ENCODE measurements at places on chromosomes 11 and 22.

DNA sequence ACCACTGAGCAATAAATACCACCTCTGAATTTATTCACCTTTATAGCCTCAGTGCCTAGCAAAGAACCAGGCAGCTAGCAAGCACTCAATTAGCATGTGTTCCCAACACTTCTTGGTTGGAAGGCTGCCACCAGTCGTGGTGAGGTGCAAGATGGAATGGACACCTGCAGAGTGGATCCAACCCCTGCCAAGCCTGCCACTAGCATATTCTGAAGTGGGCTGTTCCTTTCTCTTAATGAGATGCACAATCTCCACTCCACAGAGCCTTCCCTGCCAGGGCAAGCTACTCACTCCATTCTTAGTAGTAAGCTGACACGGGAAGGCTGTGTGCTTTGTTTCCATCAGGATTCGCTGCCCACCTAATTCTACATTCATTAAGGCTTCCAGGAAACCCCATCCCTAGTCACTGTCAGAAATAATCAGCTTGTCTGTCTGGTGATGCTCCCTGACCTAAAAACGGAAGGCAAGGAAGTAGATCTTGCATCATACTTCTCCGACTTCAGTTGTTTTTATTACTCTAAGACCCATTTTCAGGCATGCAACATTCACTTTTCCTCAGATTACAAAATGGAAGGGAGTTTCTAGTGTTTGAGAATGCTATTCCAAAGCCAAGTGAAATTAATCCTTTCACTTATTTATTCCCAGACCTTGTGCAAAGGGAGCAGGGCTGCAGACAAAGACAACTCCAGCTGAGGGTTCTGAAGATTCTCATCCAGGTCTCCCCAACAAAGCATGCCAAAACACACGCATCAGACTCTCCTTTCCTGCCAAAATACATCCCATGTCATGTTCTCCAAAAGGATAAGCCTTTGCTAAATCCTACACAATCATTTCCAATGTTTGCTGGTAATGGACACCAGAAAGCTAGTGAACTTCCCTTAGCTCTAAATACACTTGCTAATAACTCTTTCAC lies 128.0 kb downstream of the TENM4 start:
- no peak for DNase-seq

DNA sequence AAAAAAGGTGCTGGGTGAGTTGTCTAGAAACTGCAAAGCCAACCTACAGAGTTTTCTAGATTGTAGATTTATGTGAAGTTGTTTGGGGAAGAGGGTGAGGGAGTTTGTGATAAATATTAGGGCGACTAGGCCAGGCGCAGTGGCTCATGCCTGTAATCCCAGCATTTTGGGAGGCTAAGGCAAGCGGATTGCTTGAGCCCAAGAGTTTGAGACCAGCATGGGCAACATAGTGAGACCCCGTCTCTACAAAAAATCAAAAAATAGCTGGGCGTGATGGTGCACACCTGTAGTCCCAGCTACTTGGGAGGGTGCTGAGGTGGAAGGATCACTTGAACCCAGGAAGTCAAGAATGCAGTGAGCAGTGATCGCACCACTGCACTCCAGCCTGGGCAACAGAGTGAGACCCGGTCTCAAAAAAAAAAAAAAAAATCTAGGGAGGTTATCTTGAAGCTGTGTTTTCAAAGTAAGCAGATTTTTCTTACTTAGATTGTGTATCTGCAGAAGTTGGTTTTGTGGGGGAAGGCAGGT lies 844 bp downstream of the APOL6 start:
- DNase-seq, result no peak

DNA sequence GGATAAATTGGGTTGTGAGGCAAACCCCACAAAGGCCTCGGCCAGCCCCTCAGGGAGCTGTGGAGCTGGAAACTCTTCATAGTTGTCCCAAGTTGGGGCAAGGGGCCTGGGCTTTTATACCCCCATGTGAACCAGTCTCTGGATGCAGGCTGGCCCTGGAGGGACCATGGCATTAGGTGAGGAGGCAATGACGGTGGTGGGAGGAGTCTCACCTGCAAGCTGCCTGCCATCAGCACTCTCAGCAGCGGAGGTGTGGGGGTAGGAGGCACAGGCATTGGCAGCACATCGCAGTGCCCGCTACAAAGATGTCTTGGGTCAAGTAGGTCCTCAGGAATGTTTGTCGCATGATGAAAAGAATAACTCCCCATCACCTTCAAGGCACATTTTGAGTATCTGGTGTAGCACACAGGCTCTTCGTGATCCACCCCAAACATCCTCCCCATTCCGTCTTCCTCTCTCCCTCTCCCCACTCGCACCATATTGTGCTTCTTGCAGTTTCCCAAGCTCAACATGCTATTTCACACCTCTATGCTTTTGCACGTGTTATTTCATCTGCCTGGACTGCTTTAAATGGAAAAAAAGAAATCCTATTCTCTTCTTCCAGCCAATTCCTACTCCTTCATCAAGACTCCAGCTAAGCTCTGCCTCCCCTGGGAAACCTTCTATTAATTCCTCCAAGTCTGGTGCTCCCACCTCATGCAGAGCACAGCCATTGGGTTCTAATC lies 18.1 kb upstream of the TSKU start:
- no peak for DNase-seq

DNA sequence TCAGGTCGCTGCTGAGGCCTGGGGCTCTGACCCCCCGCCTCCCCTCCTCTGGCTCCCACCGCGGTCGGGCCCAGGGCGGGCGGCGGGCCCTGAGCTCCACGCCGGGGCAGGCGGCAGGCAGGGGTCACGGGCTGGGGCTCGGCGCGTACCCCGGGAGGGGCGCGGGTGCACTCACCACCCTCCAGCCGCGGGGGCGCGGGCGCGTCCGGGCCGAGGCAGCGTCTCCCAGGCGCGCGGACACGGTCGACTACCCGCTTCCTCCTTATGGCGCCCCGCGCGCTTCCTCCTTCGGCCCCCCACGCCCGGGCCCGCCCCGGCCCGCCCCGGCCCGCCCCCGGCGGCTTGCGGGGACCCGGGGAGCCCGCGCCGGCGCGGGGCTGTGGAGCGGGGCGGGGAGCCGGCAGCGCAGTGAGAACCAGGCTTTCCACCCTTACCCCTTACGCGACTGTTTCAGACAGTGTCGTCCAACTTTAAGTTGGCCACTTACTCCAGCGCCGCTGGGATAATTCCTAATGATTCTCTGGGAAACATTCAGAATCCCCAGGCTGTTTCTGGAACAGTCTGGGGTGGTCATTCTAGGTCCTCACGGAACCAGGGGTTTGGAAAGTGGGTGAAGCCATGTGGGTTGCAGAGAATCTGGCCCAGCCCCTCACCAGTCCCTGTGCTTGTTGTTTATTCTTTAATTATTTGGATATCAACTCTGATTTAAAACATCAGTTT lies at the start of gene BID:
TSS of gene BID (minus strand) at position 264 of the 720 bp plus-strand sequence. CDS start 24,353 bp downstream, outside the sequence.
- peak; percentile 58 for DNase-seq

- DNase-seq, result no peak
Measured at GRCh38 chr22:48721395-48721669, 1106.3 kb downstream of the BRD1 start.

DNA sequence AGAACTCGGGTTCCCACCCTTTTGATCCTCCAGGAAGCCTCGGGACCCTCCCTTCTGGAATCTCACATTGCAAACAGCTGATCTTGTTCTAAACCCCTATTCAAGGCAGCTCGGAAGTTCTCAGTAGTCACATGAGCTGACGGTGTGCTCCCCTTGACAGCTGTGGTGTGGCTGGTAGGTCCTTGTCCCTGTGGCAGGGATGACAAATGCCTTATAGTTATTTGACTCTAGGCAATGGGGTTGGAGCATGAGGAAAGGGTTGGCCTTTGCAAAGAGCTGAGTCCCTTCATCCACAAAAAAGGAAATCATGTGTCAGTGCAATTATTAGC lies 23.6 kb downstream of the EIF4G2 start:
- no peak for DNase-seq

- no peak for DNase-seq
Measured at GRCh38 chr11:123145661-123146060, 49.4 kb downstream of the CLMP start.

GRCh38 chr22:35502836-35503235 lies 37.8 kb upstream of the RASD2 start:
- DNase-seq, result no peak

GRCh38 chr22:46453006-46453828 lies 84.2 kb downstream of the CELSR1 start:
- no peak for DNase-seq

- no peak for DNase-seq
Measured at GRCh38 chr22:25061605-25062376, 109.3 kb downstream of the KIAA1671 start.

- no peak for DNase-seq
Measured at GRCh38 chr11:83694191-83694910, 408.2 kb upstream of the CCDC90B start.

DNA sequence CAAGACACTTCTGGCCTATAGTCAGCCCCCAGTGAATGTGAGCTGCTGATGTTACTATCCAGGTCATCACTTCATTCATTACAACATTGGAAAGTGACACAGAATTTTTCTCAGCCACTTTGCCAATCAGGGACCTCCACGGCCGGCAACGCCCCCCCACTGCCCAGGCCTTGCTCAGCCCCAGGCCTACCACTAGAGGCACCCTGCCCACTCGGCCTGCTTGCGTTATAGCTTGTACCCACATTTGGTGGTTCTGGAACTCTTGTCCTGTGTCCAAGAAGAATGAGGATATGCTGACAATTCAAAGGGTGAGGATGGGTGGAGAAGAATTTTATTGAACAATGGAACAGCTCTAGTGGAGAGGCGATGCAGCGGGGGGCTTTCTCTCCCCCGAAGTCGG lies 96.2 kb downstream of the TSPAN18 start:
- no peak for DNase-seq

DNA sequence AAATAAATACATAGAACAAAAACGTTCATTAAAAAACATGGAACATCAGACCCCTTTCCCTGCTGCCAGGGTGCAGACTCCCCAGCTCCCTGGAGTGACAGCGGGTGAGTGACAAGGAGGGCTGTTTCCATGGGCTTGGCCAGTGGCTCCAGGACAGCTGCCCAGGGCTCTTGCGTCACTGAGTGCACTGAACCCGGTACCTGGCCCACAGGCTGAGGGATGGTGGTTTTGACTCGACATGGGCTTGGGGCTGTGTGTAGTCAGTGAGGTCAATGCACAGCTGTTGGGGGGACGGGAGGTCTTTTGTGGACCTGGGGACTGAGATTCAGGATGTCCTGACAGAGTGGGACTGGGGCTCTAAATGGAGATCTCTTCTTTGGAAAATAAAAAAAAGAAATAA lies 142.1 kb upstream of the B3GAT1 start:
- DNase-seq, result no peak

GRCh38 chr22:37433786-37434185 lies 6.5 kb upstream of the ELFN2 start:
- DNase-seq, result no peak

- DNase-seq, result no peak
Measured at GRCh38 chr11:130598433-130598832, 150.0 kb downstream of the ADAMTS15 start.

Measured in GM12892 (cell line).